ENCODE measurements at places on chromosomes 1 and 21.
A peak's percentile ranks its signal among the peaks of the same experiment; 100 is the strongest.

- no peak for DNase-seq
These were observed 13.5 kb downstream of the KCNK1 start for GRCh38 chr1:233627376-233627775.

DNA sequence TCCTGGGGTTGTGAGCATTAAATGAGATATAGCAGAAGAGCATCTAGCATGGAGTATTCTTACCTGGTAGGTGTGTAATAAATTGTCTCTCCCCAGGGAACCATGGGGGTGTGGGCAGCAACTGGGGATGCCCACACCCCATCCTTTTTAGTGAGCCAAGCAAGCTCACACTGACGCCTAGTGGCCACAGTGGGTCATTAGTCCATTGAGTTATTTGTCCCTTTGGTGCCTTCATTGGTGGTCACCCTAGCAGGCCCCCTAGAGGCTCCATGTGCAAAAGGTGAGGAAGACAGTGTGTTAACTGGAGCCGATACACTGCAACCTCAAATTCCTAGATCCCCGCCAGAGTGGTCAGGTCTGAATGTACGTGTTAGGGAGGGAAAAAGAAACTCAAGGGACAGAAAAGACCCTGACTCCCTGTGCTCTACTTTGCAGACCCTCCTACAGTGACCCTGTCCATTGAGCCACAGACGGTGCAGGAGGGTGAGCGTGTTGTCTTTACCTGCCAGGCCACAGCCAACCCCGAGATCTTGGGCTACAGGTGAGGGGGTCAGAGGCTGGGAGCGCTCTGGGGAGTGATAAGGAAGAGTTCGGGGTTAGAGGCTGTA is 93.3 kb upstream of the CD1D start:
- peak; percentile 42 for DNase-seq

DNA sequence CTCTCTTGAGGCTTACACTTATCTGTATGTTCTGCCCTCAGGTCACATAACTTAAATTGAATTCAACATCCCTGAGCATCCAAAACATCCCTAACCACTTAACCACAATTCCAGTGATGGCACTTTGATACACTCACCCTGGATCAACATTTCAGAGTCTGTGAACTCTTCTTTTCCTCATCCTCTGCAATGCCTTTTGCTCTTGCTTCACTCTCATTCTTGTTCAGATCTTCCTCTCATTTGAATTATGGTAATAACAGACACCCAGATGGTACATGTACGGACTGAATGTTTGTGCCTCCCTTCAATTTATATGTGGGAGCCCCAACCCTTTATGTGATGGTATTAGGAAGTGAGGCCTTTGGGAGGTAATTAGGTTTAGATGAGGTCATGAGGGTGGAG is 33.4 kb downstream of the PTGER3 start:
- no peak for DNase-seq

GRCh38 chr1:12405325-12406210 is 175.7 kb downstream of the VPS13D start:
- DNase-seq, result no peak

GRCh38 chr1:44425341-44426082 is 20.5 kb downstream of the RNF220 start:
- DNase-seq, result no peak

GRCh38 chr1:205375835-205376545 is 19.3 kb upstream of the KLHDC8A start:
- peak; percentile 26 for DNase-seq

- DNase-seq, result no peak
These were observed 78.6 kb upstream of the RGS2 start for GRCh38 chr1:192730198-192730597.

Measured in HuH-7.5 (cell line).